ENCODE measurements at places on chromosomes 3 and 15. TPM values are rescaled to one million over a fixed set of nuclear protein-coding genes. Genes with fewer than 3 reads are reported as not detected.

GRCh38 chr3:101810022-101810418, 31.0 kb downstream of the NXPE3 start:
- DNase-seq: no peak

GRCh38 chr15:59562448-59563186, 49.0 kb upstream of the GCNT3 start:
- no peak for DNase-seq

GRCh38 chr3:149152420-149152819, 23.0 kb downstream of the HPS3 start:
- DNase-seq: no peak

- DNase-seq: no peak
These were observed 14.3 kb upstream of the HPS3 start for GRCh38 chr3:149115114-149115513.

TMEM40 gene
- total RNA-seq: not detected

GRCh38 chr15:100941536-100941935, 22.4 kb downstream of the LRRK1 start:
- DNase-seq: no peak

MESP2 gene
- total RNA-seq: not detected

RYR3 gene
- total RNA-seq: not detected

GRCh38 chr3:194308601-194309449, 42.3 kb downstream of the CPN2 start:
- DNase-seq: no peak

- no peak for DNase-seq
These were observed 297.1 kb downstream of the SATB1 start for GRCh38 chr3:18127859-18128681.

ACKR2 gene
- 0.42 TPM for total RNA-seq

GRCh38 chr3:161070252-161070930, 34.8 kb downstream of the B3GALNT1 start:
- no peak for DNase-seq

DNA sequence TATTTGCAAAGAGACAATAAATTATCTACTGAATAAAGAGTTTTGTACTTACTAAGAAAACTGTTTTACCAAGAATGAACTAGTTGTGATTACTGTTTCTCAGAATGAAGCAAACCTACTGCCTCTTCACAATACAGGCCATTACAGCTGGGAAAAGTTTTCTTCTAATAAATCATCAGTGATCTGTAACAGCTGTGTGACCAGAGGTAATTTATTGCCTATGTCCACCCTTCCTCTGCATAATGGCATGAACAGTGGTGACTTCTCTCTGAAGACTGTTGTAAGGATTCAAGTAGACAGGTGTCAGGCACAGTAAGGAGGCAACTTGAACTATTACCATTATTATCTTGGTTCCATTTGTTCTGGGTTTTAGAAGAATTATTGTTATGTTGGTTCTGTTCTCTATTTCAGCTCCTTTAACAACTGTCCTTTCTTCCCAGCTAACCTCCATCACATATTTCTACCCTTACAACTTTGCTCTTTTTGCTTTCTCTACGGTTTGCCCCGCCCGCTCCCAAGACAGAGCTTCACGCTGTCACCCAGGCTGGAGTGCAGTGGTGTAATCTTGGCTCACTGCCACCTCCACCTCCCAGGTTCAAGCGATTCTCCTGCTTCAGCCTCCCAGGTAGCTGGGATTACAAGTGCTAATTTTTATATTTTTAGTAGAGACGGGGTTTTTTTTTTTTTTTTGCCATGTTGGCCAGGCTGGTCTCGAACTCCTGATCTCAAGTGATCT, 51.5 kb downstream of the PRKAR2A start:
- DNase-seq: no peak

DNA sequence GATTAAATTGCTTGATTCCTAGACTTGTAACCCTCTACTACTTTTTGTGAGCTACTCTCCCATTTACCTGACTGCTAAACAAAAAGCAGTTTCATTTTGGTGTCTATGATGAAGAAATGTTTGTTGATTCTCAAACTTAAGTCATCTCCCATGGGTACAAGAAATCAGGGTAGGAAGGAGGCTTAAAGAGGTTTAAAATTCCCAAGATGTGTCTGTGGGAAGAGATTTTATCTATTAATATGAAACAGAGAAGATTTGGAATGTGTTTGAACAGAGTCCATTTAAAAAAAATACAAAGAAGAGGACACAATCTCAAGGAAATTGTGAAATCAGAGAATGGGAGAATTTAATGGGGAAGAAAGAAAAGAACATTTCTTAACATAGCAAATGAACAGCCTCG, 14.8 kb downstream of the P3H2 start:
- no peak for DNase-seq

DNA sequence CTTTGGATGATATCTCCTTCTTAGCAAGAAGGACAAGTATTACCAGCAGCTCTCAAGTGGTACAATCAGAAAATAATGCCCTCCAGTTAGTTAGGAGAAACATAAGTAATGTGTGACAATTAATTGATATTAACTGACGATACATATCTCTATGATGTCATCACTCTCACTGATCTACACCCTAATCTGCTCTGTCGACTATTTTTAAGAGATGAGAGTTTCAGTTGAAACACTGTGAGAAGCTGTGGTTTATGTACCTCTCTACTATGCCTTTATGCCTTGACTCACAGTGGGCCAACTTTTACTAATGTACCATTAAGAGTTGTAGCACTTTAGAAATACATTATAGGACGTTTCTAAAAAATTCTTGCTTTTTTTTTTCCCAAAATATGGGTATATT, 8.6 kb downstream of the CEP152 start:
- no peak for DNase-seq

DNA sequence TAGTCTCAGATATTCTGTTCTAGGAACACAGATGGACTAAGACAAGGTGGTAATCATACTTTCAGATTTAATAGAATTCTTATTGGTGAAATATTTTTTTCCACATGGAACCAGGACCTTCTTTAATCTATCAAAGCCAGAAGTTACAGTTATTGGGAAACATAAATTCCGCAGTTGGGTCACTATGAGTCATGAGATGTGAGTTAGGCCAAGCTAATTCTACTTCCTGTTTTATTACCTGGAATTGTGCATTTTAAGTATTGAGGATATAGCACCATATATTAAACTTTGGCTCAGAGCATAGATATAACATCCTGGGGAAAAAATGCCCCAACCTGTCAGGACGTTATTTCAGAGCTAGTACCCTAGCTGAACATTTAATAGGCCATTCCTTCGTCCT, 96.4 kb upstream of the P3H2 start:
- no peak for DNase-seq

- DNase-seq: no peak
These were observed 307.2 kb downstream of the FEZF2 start for GRCh38 chr3:62065985-62066693.

DNA sequence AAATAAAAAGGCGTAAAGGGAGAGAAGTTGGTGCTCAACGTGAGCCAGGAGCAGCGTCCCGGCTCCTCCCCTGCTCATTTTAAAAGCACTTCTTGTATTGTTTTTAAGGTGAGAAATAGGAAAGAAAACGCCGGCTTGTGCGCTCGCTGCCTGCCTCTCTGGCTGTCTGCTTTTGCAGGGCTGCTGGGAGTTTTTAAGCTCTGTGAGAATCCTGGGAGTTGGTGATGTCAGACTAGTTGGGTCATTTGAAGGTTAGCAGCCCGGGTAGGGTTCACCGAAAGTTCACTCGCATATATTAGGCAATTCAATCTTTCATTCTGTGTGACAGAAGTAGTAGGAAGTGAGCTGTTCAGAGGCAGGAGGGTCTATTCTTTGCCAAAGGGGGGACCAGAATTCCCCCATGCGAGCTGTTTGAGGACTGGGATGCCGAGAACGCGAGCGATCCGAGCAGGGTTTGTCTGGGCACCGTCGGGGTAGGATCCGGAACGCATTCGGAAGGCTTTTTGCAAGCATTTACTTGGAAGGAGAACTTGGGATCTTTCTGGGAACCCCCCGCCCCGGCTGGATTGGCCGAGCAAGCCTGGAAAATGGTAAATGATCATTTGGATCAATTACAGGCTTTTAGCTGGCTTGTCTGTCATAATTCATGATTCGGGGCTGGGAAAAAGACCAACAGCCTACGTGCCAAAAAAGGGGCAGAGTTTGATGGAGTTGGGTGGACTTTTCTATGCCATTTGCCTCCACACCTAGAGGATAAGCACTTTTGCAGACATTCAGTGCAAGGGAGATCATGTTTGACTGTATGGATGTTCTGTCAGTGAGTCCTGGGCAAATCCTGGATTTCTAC, at the start of gene RARB:
Gene RARB, plus strand, starts transcription at position 322 of the 847 bp plus-strand sequence. Its CDS starts 469 bp downstream, at position 791.
- no peak for DNase-seq

FYTTD1 gene
- total RNA-seq: 75.8 TPM

GRCh38 chr15:68986322-68986721, 28.2 kb upstream of the NOX5 start:
- no peak for DNase-seq
